C1 segment of cervical spinal cord (tissue), 14 donors: ENCODE measurements at places on chromosomes 1 and 21.

DNA sequence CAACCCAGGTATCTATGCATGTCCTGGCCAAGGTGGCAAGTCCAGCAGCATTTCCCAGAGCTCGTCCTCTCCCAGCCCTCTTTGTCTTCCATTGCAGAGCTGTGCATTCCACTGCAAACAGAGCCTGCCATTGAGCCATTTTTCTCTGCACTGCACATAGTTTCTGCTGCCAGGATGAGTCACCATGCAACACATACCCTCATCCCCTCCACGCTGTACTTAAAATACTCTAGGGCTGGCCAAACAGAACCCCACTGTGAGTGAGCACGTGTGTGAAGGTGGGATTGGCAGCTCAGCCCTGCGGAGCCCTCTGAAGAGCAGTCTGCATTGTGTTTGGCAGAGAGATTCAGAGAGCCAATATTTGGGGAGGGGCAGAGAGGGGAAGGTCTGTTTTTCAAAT is 3.9 kb upstream of the ATP1B1 start:
- DNase-seq = no peak

DNA sequence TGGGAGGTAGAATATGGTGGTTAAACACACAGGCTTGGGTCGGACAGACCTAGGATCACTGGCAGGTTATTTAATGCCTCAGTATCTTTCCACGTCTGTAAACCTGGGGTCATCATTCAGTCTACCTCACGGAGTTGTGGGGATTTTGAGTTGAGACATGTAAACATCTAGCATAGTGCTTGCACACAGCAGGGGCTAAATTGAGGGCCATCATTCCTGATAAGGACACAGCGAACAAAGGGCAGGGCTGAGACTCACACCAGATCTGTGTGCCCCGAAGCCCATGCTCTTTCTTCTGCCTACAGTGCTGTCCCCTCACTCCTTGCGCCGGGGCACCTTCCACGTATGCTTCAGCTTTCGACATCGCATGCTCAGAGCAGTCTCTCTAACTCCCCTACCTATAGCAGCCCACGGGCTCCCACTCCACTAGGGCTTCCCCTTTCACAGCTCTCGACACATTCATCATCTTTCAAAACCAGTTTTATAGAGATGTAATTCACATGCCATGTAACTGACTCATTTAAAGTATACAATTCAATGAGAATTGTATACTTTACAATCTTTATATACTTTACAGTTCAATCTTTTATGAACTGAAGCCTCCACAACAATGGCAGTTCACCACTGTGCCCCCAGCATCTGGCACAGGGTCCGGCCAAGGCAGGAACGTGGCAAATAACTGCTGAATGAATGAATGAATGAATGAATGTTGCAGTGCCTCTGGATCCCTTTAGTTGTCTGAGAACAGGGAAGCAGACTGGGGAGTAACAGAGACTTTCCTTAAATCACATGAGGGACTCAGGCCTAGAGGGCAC is 48.0 kb downstream of the GPR161 start:
- DNase-seq = no peak

DNA sequence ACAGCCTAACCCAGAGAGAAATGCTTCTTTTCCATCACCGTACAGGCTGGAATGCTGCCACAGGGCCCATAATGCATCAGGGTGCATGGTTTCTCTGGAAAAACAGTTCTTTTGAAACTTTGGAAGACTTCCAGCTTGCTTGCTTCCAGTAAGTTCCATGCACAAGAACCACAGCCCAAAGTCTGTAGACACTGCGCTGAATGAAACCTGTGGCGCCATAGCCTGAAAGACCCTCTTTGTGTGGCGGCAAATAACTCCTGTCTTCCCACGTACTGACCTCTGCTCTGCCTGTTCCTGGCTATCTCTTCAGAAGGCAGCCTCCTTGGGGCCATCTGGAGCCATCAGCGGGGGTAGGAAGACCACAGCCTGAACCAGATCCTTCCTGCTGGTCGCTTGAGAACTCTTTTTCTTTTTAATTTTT is 15.1 kb downstream of the MIIP start:
- DNase-seq = peak; percentile 9

DNA sequence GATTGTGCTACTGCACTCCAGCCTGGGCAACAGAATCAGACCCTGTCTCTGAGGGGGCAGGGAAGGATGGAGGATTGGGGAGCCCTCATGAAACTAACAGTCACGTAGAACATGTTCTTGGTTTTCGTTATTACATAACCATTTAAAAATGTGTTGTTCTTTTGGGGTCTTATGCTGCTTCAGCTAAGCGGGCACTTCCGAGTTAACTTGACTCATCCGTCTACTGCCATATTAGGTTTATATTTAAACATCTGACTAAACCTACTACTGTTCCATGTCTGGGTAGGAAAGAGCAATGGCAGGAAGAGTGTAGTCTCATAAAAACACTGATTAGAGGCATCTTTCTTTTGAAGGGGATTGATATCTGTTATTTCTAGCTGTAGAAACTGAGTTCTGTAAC is 59.5 kb upstream of the BMP8A start:
- no peak for DNase-seq

DNA sequence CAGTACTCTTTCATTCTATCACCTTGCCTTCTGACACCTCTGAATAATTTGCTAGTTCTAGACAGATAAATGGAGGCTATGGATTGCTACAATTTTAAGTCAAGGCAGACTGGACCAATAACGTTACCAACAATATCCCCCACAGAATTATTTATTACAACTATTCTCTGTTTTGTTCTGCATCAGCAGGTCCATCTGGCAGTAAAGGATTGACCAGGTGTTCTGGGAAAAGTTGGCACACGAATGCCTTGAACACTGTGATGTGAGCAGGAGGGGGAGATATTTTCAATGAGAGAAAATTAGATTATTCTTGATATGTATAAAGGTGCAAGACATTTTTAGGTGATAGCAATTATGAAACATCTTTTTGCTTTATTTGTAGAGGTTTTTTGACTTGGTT is 718.8 kb upstream of the TMPRSS15 start:
- DNase-seq = no peak
